HFFc6 (cell line): ENCODE measurements at places on chromosomes 12 and 14. TPM values are rescaled to one million over a fixed set of nuclear protein-coding genes. Genes with fewer than 3 reads are reported as not detected.
A peak's percentile ranks its signal among the peaks of the same experiment; 100 is the strongest.

The ACSS3 gene
- total RNA-seq = 0.50 to 1.1 TPM (median 0.93 TPM) in 3 replicates

The JAG2 gene
- total RNA-seq = 0.37 and 0.54 TPM in 2 replicates

- no peak for DNase-seq
Observed at GRCh38 chr12:89236748-89237383, 115.4 kb downstream of the DUSP6 start.

DNA sequence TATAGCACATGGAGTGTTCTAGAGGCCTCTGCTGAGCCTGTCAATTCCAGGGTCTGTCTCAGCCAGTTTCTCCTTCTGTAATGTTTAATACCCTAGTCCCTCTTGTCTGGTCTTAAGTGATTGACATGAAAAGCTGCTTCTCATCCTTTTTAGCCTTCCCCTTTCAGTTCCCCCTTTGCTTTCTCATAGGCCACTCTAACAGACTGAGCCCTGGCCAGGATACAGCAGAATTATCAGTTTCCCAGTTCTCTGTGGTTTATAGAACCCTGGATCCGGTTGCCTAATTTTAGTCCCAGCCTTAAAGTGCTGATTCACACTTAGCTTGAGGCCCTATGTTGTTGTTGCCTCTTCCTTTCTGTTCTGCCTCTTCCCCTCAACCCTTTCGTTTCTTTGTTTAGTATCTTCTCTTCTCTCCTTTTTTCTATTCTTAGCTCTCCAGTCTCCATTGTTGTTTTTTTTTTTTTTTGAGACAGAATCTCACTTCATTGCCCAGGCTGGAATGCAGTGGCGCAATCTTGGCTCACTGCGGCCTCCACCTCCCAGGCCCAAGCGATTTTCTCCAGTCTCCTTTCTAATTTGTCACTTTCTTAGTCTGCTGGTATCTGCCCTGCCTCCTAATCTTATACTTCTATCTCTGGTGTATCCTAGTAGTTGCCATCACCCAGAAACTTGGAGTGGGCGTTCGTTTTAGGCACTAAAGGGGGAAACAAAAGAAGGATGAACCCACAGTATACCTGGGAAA lies 2.9 kb upstream of the BIN2 start:
- DNase-seq = peak; percentile 39
